ENCODE measurements at places on chromosomes 2 and 18. TPM values are rescaled to one million over a fixed set of nuclear protein-coding genes. Genes with fewer than 3 reads are reported as not detected.

Gene FAM228A
- 0.17 TPM for polyA plus RNA-seq

Gene CHST10
- polyA plus RNA-seq: not detected

Gene KIAA2012
- not detected for polyA plus RNA-seq

Gene NEU2
- polyA plus RNA-seq: not detected

Gene NETO1
- not detected for polyA plus RNA-seq

Gene CYBRD1
- polyA plus RNA-seq: 9.8 TPM

Gene ITPRIPL1
- 0.39 TPM for polyA plus RNA-seq

Gene LYPD6
- polyA plus RNA-seq: not detected

Gene MAPRE3
- 13.9 TPM for polyA plus RNA-seq

Gene GREB1L
- polyA plus RNA-seq: 0.02 TPM

Gene RAB1A
- polyA plus RNA-seq: 106 TPM

Gene PPP1R1C
- not detected for polyA plus RNA-seq

Gene VSNL1
- polyA plus RNA-seq: not detected

Gene LRRTM4
- polyA plus RNA-seq: not detected

Gene CXCR4
- 391 TPM for polyA plus RNA-seq

Gene DIPK1C
- not detected for polyA plus RNA-seq

Gene HOXD3
- not detected for polyA plus RNA-seq

Gene LRRC30
- not detected for polyA plus RNA-seq

Gene TMEM18
- 21.8 TPM for polyA plus RNA-seq

Gene TGFA
- 2.5 TPM for polyA plus RNA-seq

Gene RGPD3
- not detected for polyA plus RNA-seq

Gene TMBIM1
- polyA plus RNA-seq: 101 TPM

Gene DCDC2C
- not detected for polyA plus RNA-seq

Gene REG1B
- polyA plus RNA-seq: not detected

Gene TLX2
- not detected for polyA plus RNA-seq

Gene MC2R
- polyA plus RNA-seq: not detected

Gene IKZF2
- polyA plus RNA-seq: 0.10 TPM

Gene PROM2
- not detected for polyA plus RNA-seq

Gene EML6
- not detected for polyA plus RNA-seq

Gene NT5C1B
- not detected for polyA plus RNA-seq

Gene UNC80
- polyA plus RNA-seq: not detected

Gene ST6GAL2
- not detected for polyA plus RNA-seq
